ENCODE measurements at places on chromosomes 5 and 9. TPM values are rescaled to one million over a fixed set of nuclear protein-coding genes. Genes with fewer than 3 reads are reported as not detected.

GRCh38 chr9:72129271-72130156 lies 19.7 kb upstream of the GDA start:
- no peak for DNase-seq

- no peak for DNase-seq
Observed at GRCh38 chr5:170270293-170271069, 27.1 kb downstream of the LCP2 start.

GRCh38 chr9:93659837-93660177 lies 83.4 kb downstream of the PHF2 start:
- DNase-seq = no peak

GRCh38 chr9:122058051-122058450 lies 35.1 kb downstream of the TTLL11 start:
- DNase-seq = no peak

DNA sequence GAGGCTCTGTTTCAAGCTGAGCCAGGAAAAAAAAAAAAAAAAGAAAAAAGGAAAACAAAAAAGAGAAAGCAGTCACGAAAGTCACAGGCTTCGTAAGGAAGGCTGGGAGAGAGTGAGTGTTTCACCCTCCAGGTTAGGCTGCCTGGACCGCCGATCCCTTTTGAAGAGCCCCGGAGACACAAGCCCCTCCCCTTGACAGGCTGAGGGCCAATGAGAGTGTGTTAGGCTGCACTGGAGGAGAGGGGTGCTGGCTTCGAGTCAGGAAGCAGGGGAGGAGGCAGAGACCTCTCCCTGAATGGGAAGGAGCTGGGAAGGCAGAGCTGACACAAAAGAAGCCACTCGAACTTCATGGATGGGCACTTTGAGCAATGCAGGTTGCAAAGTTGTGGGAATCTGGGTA lies at the start of gene NMUR2:
Gene NMUR2, minus strand, starts transcription at position 135 of the 400 bp plus-strand sequence. CDS start 166 bp downstream, outside the sequence.
- no peak for DNase-seq

GRCh38 chr5:9282211-9282610 lies 263.7 kb downstream of the SEMA5A start:
- DNase-seq = no peak

DNA sequence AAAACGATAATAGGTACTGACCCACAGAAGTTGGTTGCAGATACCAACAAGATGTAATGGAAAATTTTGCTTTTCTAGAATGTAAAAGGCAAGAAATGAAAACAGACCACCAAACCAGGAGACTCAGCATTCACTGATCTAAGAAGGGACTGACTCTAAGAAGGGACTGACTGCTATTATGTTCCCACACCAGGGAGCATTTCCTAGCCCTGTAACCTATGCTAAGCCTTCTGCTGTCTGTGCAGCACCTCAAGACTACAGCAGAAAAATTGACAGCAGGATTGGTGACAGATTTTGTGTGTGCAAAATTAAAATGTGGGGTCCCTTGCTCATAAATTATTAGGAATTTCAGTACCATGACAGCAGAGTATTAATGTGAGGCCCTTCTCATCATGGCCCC lies 154.8 kb downstream of the GABRB2 start:
- DNase-seq = no peak

- DNase-seq = no peak
Observed at GRCh38 chr9:17472126-17472525, 106.7 kb upstream of the SH3GL2 start.

GRCh38 chr5:175305251-175305650 lies 138.7 kb downstream of the DRD1 start:
- no peak for DNase-seq

DNA sequence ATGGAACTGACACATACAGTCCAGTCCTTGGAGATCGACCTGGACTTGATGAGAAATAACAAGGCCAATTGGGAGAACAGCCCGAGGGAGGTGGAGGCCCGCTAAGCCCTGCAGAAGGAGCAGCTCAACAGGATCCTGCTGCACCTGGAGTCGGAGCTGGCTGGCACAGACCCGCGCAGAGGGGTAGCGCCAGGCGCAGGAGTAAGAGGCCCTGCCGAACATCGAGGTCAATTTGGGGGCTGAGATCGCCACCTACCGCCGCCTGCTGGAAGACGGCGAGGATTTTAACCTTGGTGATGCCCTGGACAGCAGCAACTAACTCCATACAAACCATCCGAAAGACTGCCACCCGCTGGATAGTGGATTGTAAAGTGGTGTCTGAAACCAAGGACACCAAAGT lies 1610.1 kb upstream of the ACO1 start:
- no peak for DNase-seq

DNA sequence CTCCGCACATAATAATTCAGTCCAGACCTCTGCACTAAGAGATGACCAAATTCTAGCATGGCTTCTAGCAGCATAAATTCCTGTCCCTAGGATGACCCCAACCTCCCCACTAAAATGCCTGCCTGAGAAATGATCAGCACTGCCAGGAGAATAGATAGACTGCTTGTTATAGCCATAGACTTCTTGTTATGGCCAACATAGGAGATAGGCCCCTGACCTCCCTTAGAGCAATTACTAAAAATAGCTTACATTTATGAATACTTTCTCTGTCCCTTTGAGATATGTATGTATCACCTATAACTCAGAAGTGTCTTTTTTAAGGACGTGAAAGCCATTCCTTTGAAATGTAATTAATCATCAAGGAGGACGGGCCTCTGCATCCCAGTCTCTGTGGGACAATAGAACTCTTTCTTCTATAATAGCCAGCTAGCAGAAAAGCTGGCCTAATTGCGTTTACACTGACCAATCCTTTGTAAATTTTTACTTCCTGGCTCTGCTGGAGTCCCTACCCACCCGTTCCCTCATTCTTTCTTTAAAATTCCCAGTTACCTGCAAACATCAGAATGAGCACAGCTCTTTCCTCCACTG lies 1002.7 kb downstream of the CDH18 start:
- DNase-seq = no peak

GRCh38 chr5:175489693-175490443 lies 11.5 kb downstream of the SFXN1 start:
- DNase-seq = no peak

- peak; percentile 53 for DNase-seq
Observed at GRCh38 chr9:16627967-16628366, 242.5 kb downstream of the BNC2 start.

GRCh38 chr9:114214181-114214580 lies 58.8 kb downstream of the COL27A1 start:
- DNase-seq = no peak

GRCh38 chr9:129832982-129833381 lies 2.1 kb downstream of the C9orf78 start:
- DNase-seq = no peak

GRCh38 chr5:174817610-174818009 lies 93.2 kb downstream of the MSX2 start:
- DNase-seq = no peak

DNA sequence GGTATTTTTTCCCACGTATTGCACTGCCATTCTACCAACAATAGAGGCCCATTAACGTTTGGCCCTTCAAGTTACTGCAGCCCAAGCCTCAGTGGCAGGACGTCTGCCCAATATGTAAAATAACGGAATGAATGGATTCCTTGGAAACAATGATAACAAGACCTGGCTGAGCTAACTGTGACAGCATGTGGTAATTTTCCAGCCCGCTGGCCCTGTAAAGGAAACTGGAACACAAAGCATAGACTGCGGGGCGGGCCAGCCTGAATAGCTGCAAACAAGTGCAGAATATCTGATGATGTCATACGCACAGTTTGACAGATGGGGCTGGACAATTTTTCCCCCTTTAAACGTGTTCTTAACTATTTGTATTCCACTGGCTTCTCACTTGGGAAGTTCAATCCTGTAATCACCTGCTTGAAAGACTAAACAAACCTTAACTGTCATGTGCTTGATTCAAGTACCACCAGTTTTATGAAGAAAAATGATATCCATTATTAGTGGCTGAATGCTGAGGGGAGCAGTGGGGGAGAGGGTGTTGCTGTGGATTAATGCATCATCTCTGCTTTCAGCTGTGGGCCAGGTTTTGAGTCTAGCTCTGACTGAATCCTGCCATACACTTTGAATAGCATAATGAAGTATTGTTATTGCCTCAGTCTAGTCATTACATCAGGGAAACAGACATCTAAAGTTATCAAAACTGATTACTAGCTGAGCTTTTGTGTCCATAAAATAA lies 323.9 kb downstream of the TMEM161B start:
- peak; percentile 79 for DNase-seq

DNA sequence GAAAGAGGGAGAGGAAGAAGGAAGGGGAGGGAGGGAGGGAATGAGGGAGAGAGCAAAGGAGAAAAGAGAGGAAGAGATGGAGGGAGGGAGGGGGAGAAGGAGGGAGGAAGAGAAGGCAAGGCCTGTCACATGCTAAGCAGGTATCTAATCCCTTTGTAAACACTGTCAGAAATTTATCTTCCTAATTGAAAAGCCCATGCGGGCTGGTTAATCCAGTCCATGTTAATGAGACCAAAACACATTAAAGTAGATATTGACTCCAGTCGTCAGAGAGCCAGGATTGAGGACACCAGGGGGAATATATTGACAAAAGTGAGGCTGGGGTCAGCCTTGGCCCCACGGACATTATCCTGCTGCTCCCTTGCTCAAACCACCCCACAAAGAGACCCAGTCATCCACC lies 37.4 kb upstream of the ALDH1B1 start:
- DNase-seq = no peak

DNA sequence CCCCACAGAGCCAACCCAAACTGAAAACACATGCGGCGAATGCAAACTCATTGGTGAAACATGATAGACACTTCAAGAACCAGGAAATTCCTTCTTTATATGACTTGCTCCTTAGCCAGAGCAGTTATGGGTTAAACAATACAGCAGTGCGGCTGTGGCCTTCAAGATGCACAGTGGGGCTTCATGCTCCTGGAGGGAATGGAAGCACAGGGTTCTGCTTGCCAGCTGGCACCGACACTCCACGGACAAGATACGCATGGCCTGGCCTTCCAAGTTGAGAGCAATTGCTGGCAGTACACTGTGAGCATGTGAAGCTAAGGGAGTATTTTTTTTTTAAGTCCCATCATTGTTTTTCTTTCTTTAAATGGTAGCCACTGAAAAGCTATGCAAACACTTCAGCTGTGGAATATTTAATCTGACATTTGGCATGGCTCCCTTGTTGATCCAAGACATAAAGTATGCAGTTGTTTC lies 451.6 kb upstream of the CD180 start:
- no peak for DNase-seq

- DNase-seq = no peak
Observed at GRCh38 chr9:131288217-131288616, 1.3 kb upstream of the PLPP7 start.

DNA sequence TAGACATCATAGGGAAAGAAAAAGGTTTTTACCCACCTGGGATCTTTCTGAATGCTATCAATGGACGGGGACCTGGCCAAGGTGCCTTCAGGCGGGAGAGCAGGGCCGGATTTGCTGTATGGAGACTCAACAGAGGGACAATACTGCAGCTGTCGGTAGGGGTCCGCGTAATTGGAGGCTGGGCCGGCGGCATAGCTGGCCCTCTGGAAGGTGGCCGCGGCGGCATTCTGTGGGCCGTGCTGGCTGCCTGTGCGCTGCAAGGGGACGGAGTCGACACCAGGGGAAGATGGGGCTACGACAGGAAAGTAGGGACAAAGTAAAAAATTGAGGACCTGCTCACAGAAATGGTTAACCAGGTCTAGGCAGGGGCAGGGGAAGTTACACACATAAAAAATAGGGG lies 557.9 kb downstream of the CTNND2 start:
- DNase-seq = no peak

DNA sequence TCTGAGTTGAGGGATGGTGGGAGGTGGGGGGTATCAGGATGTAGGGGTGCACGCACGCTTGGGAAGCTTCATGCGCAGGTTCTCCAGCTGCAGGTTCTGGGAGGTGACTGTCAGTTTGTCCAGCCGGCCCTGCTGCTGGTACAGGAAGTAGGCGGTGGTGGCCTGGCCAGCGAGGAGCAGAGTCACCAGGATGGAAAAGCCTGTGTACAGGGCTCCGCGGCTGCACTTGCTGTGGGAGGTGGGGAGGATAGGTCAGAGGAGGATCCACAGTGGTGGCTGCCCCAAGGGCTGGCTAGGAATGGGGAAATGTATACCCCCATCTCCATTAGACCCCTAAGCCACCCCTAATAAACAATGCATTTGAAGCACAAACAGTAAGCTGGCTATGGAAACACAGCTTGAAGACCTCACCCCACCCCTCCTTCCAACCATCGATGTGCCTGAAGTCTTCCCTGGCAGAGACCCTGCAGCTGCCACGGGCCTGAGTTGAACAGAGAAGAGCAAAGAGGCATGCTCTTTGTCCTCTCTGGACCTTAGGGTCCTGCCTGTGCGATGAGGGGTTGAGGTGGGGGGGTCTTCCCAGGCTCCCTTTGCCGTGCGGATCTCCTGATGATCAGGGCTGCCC lies 5.5 kb downstream of the CD74 start:
- DNase-seq = no peak

GRCh38 chr5:1330847-1331831 lies 13.8 kb downstream of the CLPTM1L start:
- no peak for DNase-seq

DNA sequence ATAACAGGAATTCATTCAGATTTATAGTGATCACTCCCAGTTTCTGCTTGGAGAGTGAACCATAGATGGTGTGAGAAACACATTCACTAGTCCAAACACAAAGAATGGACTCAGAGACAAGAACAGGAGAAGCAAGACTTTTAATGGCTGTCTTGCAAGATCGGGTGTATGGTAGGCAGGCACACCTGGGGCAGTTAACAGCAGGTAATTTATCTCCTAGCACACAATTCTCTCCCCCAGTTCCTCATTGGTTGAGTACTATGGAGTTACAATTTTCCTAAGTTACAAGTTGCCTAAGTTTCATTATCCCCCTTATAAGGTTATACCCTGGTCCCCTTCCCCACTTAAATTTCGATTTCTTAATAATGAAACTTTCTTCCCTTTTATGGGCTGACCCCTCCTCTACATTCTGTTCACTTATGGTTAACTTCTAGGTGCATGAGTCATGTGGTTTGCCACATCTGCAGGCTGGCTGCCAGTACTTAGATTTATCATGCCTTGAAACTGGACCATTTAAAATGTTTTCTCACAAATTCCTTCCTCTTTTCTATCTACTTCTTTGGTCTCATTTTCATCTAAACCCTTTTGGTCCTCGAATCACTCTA lies 623.3 kb downstream of the HINT1 start:
- no peak for DNase-seq

DNA sequence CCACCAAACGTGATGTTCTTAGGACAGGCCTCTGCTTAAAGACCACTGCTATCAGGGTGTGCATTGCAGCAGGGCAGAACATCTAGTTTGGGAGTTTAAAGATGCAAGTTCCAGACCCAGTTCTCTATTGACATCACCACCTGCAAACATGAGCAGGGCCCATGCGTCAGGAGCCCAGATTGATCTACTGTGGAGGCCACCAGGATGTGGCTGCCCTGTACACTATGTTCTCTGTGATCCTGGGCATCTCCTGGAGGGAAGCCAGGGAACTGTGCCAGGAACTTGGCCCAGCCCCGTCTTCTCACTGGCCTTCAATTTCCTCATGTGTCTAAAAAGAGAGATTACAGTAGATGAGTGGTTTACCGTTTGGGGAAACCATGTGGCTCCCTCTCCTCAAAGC lies 87.1 kb downstream of the PDE6A start:
- peak; percentile 59 for DNase-seq

GRCh38 chr5:72452515-72453245 lies 54.5 kb downstream of the ZNF366 start:
- DNase-seq = no peak

The OBP2B gene
- polyA plus RNA-seq = not detected

The NRARP gene
- polyA plus RNA-seq = 15.8 TPM

The NOXA1 gene
- 14.6 TPM for polyA plus RNA-seq

The ATP10B gene
- 3.8 TPM for polyA plus RNA-seq

The SLC23A1 gene
- 0.99 TPM for polyA plus RNA-seq

The CAMK4 gene
- polyA plus RNA-seq = 19.3 TPM

The NIM1K gene
- 18.4 TPM for polyA plus RNA-seq

The FGF18 gene
- 2.8 TPM for polyA plus RNA-seq

The ZNF483 gene
- 4.3 TPM for polyA plus RNA-seq

The SRD5A1 gene
- 58.2 TPM for polyA plus RNA-seq
